ENCODE measurements at places on chromosomes 12 and 14.

GRCh38 chr14:89246290-89246689 is 170.7 kb downstream of the FOXN3 start:
- DNase-seq = no peak

DNA sequence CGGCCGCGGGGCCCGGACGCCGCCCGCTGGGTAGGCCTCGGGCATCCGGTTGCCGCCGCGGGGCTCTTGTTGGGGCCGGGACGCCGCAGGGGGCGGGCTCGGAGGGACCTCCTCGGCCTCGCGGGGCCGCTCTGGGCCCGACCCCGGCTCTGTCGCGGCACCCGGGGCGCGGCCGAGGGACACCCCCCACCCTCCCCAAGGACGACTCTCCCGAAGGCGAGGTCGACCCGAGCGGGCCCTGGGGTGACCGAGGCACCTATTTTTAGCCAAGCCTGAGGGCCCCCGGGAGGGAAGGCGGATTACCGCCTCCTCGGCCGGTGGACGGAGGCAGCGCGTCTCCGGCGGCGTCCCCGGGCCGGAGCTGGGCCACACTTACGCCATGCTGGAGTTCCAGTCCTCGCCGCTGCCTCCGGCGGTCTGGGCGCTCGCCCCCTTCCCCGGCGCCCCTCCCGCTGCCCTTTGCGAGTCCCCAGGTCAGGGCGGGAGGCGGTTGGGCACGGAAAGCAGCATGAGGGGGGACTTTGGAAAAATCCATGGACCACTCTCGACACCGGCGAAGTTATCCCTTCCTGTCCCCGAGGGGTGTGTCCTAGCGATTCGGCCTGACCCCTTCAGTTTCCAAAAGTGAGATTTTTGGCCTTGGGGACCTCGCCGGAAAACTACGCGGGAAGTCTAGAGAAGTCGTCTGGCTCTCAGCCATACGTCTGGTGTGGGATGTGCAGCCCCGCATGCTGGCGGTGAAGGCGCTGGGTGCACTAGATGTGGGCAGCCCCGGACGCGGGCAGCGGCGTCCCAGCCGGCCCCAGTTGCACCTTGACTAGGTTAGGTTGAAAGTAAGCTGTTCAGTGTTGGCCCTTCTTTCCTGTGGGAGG is 699 bp downstream of the KTN1 start:
- DNase-seq = peak; percentile 57

DNA sequence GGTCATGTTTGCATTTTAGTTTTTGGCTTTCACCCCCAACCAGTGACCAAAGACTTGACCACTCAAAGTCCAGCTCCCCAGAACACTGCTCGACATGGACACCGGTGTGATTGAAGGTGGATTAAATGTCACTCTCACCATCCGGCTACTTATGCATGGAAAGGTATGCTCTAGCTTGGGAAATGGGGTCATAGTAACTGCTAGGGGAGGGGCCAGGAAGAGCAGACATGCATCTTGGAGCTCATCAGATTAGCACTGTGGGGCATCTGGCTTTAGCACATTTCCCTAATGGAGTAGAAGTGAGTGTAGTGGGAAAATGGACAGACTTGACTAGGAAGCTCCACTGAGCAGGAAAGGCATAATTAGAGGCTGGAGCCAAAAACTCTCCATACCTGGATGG is 2.8 kb downstream of the PCBP2 start:
- DNase-seq = no peak

DNA sequence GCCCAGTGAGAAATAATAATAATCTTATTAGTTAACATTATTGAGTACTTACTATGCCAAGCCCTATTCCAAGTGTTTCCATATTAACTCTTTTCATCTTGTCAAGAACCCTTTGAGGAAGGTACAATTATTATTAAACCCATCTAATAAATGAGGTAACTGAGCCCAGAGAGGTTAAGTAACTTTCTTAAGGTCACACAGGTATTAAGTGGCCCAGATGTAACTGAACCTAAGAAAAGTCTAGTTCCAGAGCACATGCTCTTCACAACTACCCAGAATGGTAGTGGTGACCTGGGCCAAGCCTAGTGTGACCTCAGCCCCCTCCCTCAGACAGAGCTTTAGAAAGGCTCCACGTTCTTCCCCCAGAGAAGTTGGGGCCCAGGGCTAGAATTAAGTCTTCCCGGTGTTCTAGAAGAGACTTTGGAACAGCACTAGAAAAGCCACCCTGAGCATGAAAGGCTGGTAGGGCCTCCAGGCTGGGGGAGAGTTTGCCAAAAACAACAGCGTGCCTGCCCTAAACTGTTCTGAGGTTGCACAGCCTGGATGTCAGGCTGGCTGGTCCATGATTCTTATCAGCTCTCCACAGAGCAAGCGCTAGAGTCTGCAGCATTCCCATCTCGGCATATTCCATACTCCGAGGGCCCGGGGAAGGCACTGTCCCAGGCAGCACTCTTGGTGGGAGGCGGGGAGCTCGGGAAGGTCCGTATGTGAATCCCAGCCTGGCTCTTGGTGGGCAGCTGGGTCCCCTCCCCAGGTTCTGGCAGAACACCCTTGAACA is 41.3 kb upstream of the CTDSP2 start:
- peak; percentile 84 for DNase-seq

DNA sequence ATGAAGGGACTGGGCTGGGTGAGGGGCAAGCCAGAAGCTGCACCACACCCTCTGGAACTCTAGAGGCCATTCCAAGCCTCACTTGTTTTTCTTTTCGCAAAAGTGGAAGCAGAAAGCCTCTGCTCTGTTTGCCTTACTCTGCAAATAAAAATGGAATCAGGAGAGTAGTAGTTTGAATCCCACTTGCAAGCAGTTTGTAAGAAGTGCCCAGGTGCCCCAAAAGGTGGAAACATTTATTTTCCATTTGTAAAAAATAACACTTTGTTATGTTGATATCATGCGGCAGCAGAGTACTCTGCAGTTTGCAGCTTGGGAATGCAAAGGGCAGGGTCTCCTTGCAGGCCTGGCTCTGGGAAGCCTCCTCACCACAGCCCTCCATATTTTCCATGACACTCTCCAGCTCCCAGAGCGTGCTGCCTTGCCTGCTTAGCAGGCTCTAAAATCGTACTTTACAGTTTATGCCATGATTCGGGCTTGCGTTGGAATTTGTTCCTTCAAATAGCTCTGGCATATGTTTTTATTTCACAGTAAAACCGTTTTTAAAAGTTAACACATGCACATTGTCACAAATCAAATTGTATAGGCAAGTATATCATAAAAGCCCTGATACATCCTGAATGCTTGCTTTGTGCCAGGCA is 20.0 kb downstream of the TUNAR start:
- DNase-seq = no peak

DNA sequence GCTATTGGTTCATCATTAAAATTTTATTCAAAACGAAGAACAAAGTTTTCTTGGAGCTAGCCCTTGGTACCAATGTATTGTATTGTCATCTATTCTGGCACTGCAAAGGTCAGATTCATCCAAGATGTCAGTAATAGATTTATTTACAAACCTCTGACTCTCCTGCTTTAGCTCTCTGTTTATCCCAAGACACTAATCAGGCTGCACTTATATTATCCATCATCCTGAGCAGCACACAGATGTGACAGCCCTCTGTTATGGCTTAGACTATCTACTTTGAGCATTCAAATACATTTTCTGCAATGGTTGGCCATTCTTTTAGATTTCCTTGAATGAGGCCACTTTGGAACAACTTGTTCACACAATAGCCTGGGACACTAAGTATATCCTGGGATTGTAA is 5.0 kb upstream of the PTPRR start:
- no peak for DNase-seq

DNA sequence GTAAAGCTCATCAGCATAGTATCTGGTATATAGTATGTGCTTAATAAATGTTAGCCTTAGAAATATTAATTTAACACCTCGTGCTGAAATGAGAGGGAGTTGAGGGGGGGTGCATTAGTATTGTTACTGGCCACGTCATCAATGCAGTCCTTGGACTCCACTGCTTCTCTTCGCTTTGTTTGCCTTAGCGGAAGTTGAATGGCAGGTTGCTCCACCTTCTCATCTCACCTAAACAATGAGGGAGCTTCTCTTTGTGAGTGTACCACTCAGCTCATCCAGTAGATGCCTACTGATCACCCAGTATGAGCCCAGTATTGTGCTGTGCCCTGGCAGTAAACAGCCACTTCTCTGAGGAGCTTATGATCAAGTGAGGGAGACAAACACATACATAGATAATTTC is 4.5 kb downstream of the TMEM117 start:
- DNase-seq = no peak

Measured in fibroblast of skin of back (primary cell).